ENCODE measurements at places on chromosomes 4 and X.

DNA sequence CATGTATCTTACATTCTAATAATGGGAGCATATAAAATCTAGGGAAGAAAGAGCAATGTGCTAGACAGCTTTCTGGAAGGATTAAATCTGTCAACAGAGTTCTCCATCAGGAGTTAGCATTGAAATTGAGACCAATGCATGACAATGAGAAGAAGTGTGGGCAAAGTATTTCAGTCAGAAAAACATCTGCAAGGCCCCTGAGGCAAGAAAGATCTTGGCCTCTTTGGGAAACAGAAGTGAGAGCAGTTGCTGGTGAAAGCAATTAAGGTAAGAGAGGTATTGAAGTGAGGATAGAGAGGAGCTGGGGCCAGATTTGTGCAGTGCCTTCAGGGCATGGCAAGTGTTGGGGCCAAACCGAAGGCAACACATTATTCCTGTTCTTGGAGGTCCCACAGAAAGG is 999.1 kb downstream of the STPG2 start:
- DNase-seq = no peak

- no peak for DNase-seq
Measured at GRCh38 chr4:183078634-183079033, 20.4 kb upstream of the WWC2 start.

GRCh38 chr4:145716200-145716599 is 36.3 kb downstream of the C4orf51 start:
- DNase-seq = peak; percentile 77

GRCh38 chr4:48343551-48343950 is 2.2 kb downstream of the SLAIN2 start:
- no peak for DNase-seq

DNA sequence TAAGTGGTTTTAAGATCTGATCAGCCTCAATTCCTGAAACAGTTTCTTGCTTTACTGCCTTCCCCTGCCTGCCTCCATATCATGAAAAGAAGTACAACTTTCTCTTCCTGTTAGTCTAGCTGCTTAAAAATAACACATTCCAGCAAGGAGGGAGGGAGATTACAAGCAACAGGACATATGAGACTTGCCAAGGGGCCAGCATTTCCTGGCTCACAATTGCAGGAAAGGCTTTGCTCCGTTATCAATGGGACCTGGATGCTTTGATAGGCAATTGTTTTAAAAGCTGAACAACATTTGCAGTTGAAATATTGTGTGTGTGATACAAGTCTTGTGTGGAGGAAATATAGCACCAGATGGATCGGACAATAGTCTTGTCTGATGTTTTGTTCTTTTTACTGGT is 425.0 kb downstream of the FAT4 start:
- peak; percentile 32 for DNase-seq

DNA sequence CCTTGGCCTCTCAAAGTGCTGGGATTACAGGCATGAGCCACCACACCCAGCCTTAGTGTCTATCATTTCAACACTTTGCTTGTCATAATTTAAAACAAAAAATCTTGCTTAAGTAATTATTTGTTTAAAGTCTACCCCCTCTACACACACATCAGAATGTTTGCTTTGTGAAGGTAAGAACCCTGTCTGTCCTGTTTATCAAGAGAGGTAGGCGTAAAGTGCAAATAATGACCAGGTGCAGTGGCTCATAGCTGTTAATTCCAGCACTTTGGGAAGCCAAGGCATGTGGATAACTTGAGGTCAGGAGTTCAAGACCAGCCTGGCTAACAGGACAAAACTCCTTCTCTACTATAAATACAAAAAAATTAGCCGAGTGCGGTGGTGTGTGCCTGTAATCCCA is 326.7 kb upstream of the CLNK start:
- DNase-seq = no peak

DNA sequence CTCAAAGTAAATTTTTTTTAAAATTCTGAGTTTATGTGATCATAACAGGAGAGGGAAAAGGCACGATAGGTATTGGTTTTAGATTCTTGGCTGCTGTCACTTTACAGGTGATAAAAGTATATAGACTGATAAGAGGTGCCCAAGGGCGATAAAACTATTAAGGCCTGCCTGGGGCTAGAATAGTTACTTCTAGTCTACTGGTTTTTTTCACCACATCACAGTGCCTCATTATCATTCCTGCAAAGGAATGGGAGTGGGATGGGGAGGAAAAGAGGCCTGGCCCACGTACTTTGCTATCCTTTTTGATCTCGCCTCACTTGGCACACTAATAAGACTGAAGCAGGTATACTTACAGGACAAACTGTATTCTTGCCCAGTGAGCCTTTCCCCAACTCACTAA is 46.6 kb downstream of the CXorf58 start:
- no peak for DNase-seq

GRCh38 chrX:128599632-128600031 is 547.4 kb upstream of the ACTRT1 start:
- DNase-seq = no peak

GRCh38 chr4:33948921-33949320 is 2295.4 kb downstream of the ARAP2 start:
- DNase-seq = no peak

- peak; percentile 40 for DNase-seq
Measured at GRCh38 chr4:48546336-48546735, 56.3 kb downstream of the ZAR1 start.

GRCh38 chrX:150566734-150567182 is 1.7 kb upstream of the MTM1 start:
- DNase-seq = peak; percentile 39

- DNase-seq = no peak
Measured at GRCh38 chr4:1948892-1949436, 59.8 kb downstream of the NELFA start.

DNA sequence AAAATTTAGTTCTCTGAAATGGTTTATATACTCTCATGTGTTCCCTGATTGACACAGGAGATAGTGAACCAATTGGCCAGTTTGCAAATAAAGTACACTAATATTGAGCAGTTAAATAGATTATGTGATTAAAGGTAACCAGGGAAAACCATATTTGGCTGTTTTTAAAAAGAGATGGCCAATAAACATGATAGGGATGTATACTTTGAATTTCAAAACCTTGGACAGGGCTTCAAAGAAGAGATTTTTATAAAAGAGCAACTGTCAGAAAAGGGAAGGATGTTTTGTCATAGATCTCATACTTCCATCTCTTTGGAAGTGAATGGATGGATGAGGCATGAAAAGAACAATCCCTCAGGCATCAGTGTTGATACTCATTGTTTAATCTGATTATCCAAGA is 825.3 kb downstream of the STIM2 start:
- no peak for DNase-seq
